ENCODE measurements at places on chromosomes 12 and 14.

DNA sequence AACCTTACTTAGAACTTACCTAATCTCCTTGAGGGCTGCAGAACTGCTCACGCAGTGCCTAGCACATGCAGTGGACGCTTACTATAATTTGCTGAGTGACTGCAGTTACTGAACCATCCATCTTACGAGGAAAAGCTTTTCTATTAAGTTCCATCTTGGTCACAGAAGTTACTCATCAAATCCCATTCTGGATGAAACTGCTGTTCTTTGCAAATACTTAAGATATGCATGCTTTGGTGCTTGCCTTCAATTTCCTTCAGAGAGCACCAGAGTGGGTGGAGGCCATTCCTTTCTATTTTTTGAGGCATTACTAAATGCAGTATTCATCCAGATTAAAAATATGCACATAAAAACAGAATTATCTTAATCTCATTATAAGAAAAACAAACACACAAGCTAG is 17.7 kb upstream of the PELI2 start:
- DNase-seq: no peak

DNA sequence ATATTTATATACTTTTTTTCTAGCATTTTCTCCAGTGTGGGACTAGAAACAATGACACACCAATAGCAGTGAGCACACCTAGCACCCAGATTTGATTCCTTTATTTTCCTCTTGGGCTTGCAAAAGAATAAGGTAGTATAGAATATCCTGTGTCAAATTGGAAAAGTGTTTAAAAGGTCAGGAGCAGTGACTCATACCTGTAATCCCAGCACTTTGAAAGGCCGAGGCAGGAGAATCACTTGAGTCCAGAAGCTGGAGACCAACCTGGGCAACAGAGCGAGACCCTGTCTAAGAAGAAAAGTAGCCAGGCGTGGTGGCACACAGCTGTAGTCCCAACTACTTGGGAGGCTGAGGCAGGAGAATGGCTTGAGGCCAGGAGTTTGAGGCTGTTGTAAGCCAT is 53.8 kb upstream of the SGPP1 start:
- no peak for DNase-seq

GRCh38 chr14:47200740-47201139 is 474.7 kb downstream of the MDGA2 start:
- no peak for DNase-seq

GRCh38 chr14:24607635-24608514 is 1.6 kb downstream of the GZMH start:
- DNase-seq: no peak

- DNase-seq: no peak
Observed at GRCh38 chr12:125136702-125137101, 71.5 kb downstream of the AACS start.

GRCh38 chr12:123441523-123442164 is 5.2 kb upstream of the RILPL2 start:
- DNase-seq: no peak

DNA sequence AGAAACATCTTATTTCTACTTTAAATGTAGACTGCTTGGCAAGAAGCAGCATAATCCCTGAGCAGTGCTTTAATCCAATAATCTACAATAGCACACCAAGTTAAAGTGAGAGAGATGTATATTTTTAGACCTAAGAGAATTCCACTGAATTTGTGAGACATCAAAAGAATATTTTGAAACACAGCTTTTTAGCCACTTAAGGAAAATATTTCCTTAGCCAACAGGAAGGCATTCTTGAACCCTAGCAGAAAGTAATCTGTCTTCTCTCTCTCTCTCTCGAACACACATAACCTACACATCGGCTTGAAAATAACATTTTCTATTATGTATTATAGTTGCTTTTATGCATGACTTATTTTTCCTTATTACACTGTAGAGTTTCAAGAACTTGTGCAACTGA is 34.0 kb downstream of the KITLG start:
- no peak for DNase-seq

GRCh38 chr12:124916374-124917134 is 2.1 kb upstream of the UBC start:
- DNase-seq: no peak

GRCh38 chr12:24814379-24815113 is 134.4 kb downstream of the BCAT1 start:
- DNase-seq: no peak

GRCh38 chr12:28051516-28052354 is 79.2 kb upstream of the PTHLH start:
- DNase-seq: no peak

GRCh38 chr12:56348776-56349175 is 10.1 kb downstream of the IL23A start:
- peak; percentile 43 for DNase-seq

DNA sequence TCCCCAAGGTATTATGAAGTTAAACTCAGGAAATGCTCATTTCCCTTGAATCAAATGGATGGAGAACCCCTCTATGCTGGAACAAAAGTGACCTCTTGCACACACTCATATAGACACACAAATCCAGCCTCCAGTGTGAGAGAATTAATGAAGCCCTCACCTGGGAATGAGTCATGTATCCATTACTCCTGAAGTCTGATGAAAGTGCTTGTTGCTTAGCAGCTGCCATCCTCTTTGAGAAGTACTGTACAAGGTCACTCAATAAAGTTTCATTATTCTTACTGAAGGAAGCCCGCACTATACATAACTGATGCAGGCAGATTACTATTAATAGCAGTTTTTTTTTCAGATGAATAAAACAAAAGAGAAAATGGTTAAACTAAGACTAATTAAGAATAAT is 102.3 kb downstream of the RERG start:
- DNase-seq: no peak

DNA sequence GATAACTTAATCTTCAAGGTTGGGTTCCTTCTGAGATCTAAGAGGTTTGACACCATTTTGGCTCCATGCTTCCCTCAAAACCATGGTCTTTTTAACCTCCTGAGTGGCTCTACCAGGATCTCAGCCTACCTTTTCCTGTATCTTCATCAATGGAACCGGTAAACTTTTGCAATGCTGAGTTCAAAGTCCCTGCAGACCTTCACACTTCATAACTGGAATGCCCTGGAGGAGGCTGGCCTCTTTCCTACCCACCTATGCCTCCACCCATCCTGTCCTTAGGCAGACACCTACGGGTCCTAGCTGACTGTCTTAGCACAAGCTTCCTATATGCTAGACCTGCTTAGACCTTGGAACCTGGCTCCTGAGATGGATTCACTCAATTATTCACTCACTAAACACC is 89.5 kb upstream of the EEA1 start:
- DNase-seq: no peak

- no peak for DNase-seq
Observed at GRCh38 chr12:70260646-70261045, 17.4 kb downstream of the CNOT2 start.

DNA sequence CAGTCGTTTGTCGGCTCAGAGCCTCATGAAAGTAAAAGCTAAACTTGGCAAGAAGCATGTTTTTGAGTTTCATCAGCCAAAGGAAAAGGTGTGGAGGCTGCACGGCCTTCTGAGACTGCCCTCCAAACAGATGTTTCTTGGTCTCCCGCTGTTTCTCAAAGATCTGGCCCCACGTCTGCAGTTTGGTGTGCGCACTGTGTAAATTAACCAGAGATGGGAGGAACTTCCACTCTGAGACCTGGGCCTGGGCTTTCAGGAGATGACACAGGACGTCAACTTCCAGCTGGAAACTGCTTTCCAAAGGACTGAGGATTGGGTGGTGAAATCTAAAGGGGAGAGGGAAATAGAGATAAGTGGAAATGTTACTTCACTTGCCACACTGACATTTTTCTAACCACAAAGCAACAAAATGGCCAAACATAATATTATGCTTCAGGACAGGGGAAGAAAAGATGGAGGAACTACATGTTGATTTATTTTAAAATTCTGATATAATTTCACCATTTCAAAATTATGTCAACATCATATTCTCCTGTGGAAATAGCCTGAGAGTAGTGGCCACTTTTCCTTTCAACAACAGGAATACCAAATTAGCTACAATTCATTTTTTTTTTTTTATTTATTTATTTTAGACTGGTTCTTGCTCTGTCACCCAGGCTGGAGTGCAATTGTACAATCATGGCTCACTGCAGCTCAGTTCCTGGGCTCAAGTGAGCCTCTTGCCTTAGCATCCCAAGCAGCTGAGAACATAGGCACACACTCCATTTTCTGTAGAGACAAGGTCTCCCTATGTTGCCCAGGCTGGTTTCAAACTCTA is 27.6 kb downstream of the KICS2 start:
- DNase-seq: no peak

DNA sequence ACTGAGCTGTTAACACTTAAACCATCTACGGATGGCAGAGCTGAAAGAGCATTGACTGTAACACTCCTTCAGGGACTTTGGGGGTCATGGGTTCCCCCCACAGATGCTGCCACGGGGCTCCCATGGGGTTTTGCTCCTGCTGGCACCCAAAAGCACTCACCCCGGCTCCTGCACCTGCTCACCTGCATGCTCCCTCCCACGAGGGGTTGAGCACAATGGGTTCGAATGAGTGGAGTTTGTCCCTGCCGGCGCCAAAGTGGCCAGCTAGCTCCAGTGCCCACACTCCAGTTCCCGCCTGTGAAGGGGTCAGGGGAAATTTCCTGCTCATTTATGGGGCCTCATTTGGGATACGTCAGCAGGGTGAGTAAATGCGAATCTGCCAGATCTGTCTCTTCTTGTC is 40.7 kb downstream of the TNFAIP2 start:
- peak; percentile 87 for DNase-seq

GRCh38 chr12:108305991-108306501 is 33.1 kb downstream of the CMKLR1 start:
- no peak for DNase-seq
